Occipital lobe (tissue), 3 donors: ENCODE measurements at places on chromosomes 3 and 15. TPM values are rescaled to one million over a fixed set of nuclear protein-coding genes. Genes with fewer than 3 reads are reported as not detected.

- DNase-seq = no peak
Measured at GRCh38 chr3:8663177-8664061, 18.8 kb upstream of the SSUH2 start.

DNA sequence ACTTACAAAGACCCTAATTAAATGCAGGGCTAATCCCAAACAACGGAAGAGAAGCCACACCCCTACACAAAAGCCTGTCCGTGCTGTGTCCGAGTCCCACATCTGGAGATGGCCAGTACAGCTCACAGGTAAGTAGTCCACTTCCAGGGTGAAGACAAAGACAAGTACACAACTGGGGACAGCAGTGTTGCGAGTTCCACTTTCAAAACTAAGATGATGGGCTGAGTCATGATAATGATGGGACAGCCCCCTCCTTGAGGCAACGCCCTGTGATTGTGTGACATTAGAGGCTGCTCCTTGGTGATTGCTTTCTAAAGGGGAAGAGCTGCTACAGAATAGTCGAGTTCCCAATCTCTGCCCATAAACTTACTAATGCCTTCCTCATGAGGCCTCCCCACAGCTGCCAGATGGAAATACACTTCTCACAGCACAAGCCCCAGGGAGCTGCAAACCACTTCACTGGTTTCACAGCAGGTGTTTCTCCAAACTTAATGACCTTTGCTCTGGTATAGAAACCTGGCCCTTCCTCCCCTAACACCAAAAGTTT is 27.6 kb downstream of the RFT1 start:
- no peak for DNase-seq

- DNase-seq = no peak
Measured at GRCh38 chr3:169260296-169260695, 403.2 kb downstream of the MECOM start.

DNA sequence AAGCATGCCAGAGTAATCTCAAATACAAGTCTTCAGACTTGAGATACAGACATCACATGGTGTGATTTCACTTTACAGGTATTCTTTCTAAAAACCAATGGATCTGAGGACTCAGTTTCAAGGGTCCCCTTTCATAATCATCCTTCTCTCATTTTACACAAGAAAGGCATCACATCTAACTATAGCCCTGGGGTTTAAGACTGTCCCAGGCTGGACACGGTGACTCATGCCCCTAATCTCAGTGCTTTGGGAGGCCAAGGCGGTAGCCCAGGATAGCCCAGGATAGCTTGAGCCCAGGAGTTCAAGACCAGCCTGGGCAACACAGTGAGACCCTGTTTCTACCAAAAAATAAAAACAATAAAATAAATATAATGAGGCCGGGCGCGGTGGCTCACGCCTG is 36.4 kb downstream of the UBP1 start:
- DNase-seq = no peak

- DNase-seq = no peak
Measured at GRCh38 chr3:194736896-194737600, 51.4 kb downstream of the FAM43A start.

DNA sequence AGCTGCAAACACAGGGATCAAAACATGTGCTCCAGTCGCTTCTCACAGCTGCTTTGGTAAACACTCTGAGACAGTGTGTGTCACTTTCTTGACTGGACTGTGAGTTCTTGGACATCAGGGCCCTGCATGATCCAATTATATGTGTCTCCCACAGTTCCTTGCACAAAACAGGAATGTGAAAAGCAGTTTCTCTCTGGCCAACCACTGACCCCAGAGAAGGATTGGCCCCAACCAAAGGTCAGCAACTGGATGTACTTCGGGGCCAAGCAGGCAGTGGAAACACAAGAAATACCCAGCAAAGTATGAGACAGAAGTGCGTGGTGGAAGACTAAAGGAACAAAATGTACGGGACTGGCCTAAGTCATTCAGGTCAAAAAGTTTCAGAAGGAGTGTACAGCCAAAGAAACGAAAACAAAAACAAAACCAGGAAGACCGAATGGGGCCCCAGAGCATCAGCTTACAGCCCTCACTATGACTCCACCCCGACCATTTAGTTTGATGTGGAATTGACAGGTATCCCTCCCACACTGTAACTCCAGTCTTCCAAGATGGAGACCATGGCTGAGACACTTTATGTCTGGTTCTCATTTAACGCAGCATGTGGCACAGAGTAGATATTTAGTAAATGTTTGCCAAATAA is 76.7 kb upstream of the LPP start:
- no peak for DNase-seq

GRCh38 chr3:40502034-40502433 is 3.8 kb upstream of the ZNF620 start:
- no peak for DNase-seq

DNA sequence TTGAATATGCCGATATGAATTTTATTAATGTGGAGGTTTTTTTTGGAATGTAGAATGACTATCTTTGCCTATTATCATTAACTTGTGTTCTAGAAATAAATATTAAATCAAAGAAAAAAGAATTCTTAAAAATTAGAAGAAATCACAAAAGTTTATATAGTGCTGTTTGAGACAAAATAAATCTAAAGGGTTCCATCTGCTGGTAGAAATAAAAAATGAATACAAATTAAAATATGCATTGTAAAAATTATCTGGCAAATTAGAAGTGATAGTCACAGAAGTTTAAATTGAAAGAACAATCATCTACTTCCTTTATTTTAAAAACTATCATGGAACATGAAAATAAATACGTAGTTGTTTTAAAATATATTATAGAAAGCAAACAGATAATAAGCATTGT is 22.7 kb upstream of the ZBTB20 start:
- no peak for DNase-seq

DNA sequence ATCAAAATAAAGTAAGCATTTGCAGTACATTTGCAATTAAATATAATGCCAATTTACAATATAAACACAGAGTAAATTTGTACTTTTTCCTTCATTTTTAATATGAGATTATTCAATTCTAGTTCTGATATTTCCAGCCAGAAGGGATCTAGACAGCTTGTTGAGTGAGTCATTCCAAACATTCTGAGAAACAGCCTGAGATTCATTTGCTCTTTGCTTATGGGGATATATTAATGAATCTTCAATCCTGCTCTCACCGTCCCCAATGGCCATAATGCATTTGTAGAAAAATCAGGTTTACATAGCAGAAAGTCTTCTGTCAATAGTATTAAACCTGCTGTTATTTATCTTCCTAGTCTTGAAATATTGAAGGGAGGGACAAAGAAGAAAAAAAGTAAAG is 554.2 kb downstream of the TUSC7 start:
- DNase-seq = no peak

DNA sequence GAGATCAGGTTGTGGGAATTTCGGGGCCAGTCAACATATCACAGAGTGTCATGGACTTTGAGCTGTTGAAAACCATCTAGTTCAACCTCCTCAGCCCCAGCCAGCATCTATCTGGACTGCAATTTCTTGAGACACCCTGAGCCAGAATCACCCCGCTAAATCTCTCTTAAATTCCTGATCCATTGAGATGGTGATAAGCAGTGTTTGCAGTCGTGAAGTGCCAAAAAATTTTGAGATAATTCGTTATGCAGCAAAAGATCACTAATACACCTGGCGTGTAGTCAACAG is 29.3 kb downstream of the TMED3 start:
- DNase-seq = no peak

DNA sequence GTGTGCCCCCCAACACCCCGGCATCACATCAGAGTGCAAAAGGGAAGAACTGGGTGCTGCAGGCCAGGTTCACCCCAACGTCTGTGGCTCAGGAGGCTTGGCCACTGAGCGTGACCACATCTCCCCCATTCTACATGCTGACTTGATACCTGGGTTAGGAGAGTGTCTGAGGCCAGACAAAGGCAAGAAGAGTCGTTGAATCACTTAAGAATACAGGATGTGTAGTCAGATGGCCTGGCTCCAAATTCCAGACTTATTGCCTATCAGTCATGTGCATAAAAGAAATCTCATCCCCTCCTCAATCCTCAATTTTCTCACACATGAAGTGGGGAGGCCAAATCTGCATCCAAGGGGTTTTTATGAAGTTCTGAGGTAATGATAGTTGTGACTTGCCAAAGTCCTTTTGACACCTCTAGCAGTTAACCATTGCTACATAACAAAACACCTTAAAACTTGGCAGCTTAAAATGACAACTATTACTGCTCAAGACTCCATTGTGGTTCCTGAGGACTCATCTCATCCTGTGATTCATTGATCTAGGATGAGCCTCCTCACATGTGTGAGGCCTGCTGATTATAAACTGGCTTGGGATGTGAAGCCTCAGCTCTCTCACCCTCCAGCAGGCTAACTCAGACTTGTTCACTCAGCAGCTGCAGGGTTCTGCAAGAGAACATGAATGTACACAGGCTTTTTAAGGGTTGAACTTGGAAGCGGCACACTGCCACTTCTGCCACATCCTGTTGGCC is 138.8 kb upstream of the TLE3 start:
- DNase-seq = no peak

GRCh38 chr3:172137287-172138192 is 98.2 kb downstream of the FNDC3B start:
- DNase-seq = no peak

DNA sequence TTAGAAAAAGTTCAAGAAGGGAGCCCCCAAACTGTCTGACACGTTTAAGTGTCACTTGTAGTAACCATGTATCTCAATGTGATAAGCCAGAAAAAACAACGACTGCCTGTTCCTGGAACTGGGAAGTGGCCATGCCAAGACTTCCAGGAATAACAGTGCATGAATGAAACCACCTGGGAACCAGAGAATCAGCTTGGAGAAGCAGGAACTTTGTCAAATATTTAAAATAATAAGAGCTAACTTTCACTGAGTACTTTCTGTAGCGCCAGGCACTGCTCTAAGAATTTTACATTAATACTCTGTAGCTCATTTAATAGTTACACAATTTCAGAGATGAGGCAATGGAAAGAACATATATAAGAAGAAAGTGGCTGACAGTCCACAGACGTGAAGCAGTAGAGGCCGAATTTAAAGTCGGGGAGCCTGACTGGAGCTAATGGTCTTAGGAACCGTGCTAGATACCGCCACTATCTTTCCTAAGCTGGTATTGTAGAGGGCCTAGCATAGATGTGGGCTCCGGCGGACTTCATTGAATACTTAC is 876 bp downstream of the PLSCR1 start:
- no peak for DNase-seq

- no peak for DNase-seq
Measured at GRCh38 chr15:68586274-68586961, 7.6 kb downstream of the CORO2B start.

GRCh38 chr3:31918179-31919150 is 62.6 kb downstream of the OSBPL10 start:
- no peak for DNase-seq

Gene C3orf80
- 15.0 TPM for total RNA-seq

Gene SYNPR
- total RNA-seq = 56.5 TPM
